Activated naive CD4-positive, alpha-beta T cell treated with anti-CD3 and anti-CD28 coated beads, Interleukin-2, amount 50 U/mL, for 16 hours (primary cell): ENCODE measurements at places on chromosomes 4 and X.

GRCh38 chr4:13496605-13497004, 12.5 kb upstream of the RAB28 start:
- DNase-seq: no peak

- DNase-seq: no peak
Observed at GRCh38 chr4:28092610-28093009, 1232.0 kb downstream of the STIM2 start.

GRCh38 chr4:170247596-170247995, 157.8 kb upstream of the AADAT start:
- DNase-seq: no peak

DNA sequence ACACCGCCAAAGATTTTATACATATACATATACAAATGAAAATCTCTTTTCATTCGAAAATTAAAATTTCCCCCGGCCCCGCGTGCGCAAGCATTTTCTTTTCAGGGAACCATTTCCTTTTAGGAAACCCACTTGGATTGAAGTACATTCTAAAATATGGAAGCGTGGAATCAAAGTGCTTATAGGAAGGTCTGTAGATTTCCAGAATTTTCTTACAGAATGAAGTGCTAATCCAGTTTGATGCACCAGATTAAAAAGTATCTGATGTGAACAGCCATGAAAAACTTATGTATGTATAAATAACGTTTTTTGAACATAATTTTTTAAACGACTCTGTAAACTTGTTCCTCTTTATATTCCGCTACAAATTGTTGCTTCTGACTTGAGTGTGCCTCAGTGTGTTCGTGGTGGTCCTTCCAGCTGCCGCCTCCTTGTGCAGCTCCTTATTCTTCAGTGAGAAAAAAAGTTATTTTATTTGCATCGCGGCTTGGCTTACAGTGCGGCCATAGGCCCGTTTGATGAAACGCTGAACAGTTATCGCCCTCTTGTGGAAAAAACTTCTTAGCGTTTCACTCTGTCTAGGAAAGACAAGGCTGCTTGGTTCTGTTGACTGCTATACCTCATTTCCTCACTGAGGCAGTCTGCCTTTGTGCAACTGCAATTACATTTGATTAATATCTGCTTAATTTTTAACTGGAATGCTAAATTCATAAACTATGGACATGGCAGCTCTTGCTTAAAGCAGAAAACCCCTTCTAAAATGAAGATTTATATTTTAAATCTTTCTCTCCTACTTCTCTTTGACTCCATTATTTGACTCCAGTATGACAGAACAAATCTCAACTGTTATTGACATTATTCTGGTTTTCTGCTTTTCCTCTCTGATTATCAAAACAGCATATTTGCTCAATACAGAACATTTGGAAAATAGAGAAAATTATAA, 4.7 kb upstream of the NKX6-1 start:
- no peak for DNase-seq

GRCh38 chr4:96228463-96228862, 388.6 kb downstream of the PDHA2 start:
- DNase-seq: no peak

DNA sequence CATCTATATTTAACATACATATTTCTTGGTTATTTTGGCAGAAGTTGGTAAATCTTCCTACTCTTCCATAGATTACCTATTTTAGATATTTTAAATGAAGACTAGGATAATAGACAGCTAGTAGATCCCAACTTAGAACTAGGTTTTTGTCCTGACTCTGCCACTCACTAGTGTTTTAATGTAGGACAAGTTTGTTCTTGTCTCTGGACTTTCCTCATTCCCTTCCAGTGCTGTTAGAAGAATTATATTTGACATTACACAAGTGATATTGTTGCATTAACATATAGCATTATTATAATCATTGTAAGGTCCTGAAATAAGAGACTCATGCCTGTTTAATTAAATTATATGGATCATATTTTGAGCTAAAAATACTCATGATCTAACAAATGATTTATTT, 24.1 kb upstream of the ALB start:
- no peak for DNase-seq

- no peak for DNase-seq
Observed at GRCh38 chr4:6292376-6293096, 22.9 kb downstream of the WFS1 start.

DNA sequence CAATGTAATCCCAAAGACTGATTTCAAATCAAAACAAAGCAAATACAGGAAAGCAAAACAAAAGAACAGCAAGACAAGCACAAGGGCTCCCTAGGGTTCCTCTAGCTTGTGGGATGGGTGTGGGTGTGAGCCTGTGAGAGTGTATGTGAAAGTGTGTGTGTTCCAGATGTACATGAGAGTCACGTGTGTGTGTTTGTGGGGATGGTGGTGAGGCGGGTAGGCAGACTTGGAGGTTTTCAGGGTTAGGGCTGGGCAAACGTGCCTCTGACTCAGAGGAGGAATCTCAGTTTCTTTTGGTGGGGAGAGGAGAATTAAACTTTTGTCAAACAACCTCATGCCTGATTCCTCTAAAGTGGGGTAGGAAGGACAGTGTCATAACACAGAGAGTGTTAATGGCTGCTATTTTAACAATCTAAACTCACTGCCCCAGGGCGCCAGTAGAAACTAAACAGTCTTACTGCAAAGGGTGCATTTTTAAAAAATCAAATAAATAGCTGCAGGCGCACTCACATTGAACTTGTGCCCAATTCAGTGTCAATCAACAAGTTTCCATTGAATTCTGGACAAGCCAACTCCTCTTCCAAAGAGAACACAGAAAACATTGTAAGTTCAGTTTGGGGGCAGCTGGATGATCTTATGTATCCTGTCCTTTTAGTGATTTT, 51.8 kb downstream of the CHRDL1 start:
- DNase-seq: no peak

DNA sequence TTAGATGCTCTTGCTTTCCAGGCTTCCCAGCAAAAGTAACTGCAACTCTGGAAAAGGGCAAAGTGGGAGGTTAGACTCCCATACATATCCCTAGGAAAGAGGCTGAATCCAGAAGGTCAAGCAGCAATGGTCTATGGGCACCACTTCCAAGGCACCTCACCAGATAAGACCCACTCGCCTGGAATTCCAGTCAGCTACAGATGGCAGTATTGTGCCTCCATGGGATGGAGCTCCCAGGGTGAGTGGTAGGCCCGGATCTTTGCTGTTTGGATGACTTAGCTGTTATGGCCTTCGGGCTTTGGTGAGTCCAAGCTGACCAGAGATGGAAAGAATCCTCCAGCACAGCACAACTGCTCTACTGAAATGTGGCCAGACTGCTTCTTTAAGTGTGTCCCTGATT, 688.0 kb downstream of the PCDH19 start:
- DNase-seq: no peak

DNA sequence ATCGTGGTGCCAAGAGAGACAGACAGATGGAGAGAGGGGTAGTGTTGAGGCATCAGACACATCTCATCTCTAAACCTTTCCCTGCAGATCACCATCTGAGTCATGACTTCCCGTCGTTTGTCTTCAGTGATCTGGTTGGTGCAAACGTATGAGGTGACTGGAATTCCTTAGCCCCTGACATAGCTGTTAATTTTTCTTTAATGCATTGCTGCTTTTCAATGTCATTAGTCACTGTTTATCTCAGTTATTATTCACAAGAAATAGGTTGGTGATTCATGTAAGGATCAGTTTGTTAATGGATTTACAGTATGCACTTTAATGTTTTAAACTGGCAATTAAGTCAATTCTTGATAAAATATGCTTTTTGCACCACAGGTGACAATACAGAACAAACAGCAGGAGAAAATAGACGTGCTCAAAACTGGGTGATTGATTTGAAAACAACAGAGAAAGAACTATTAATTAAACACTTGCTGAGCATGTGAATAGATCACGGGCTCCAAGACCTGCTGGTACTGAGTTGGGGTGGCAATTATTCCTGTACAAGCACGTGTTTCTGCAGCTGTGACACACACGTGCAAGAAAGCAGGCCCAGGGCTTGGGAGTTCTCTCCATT, 1.3 kb upstream of the TMEM154 start:
- no peak for DNase-seq

- DNase-seq: no peak
Observed at GRCh38 chr4:63529581-63530337, 879.5 kb downstream of the TECRL start.

- no peak for DNase-seq
Observed at GRCh38 chrX:123324625-123325024, 140.5 kb downstream of the GRIA3 start.

GRCh38 chr4:107115185-107115847, 79.2 kb upstream of the DKK2 start:
- DNase-seq: no peak

DNA sequence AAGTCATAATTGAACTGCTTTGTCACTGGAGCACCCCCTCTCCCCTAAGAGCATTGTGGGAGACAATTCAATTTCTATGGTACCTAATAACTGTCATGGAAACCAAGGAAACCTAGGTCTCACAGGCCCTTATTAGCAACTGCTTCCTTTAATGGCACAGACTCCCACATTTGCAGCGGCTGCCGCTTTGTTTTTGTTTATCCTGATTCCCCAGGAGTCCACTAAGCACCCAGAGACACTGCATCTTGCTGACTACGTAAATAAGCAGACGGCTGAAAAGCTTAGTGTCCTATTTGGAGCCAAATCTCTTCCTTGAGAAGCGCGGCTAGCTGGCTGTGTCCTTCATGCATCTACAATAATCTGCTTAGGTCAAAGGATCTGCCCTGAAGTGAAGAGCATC, 494.4 kb downstream of the TMA16 start:
- no peak for DNase-seq

DNA sequence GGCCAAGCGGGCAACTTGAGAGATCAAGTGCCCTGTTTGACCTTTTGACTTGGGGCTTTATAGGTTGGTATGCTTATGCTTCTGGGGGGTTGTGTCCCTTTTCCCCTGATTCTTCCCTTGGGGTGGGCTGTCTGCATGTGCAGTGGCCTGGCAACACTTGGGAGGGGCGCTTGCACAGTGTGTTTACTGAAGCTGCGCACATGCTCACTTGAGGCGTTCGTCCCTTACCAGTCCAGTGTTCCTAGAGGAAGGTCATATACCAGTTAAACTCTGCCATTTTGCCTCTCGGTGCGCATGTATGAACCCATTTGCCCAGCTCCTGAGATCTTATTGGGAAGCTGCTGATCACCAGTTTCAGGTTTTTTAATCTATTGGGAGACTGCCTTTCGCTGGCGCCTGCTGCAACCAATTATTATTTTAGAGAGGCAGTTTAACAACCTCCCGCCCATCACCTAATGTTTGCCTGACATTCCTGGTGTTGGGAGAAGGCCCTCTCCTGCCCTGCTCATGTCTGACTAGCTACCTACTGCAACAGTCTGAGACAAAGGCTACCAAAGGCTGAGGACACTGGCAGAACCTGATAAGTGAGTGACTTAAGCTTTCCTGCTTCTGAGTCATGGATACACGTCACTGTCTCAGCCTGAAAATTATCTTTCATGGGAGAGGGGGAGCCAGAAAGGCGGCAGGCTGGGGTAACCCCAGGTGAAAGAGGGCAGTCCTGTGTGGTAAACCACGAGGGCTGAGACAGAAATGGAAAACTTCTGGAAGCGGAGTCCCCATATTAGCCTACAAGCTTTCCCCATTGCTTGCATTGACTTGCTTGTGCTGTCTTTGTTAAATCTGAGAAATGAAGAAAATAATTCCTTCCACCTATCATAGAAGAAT, 97.6 kb downstream of the CPE start:
- no peak for DNase-seq

DNA sequence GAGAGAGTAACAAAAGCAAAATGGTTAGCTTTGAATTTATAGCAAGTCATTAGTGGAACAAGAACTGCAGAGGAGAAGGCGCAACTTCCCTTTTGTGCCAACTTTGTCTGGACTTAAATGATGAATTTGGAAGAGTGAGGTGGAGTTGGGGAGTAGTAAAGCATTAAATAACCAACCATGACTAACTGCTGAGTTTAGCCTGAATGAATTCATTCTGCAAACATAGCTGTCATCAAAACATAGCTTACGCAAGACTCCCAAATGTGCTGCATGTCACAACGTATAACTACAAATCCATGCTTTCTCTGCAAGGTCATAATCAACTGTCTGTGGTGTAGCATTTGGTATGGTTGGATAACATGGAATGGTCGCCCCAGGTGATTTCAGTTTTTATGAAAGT, 75.9 kb upstream of the RPL34 start:
- no peak for DNase-seq

DNA sequence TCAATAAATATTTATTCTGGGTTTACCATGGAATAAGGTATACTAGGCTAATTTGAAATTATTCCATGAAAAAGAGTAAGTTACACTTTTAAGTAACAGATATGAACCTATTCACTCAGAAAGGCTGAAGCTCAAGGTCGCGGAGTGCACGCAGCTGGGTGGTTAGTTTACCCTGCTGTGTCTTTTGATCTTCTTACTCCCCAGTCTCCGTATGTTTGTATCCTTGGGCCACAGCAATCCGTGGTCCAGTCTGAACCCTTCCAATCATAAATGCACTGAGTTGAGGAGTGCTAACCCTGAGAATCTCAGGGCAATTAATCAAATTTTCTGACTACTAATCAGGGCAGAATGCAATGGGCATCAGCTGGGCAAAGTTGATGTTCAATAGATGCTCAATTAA, 33.9 kb downstream of the RPS3A start:
- DNase-seq: no peak

GRCh38 chr4:108570993-108571569, 49.3 kb upstream of the RPL34 start:
- no peak for DNase-seq

DNA sequence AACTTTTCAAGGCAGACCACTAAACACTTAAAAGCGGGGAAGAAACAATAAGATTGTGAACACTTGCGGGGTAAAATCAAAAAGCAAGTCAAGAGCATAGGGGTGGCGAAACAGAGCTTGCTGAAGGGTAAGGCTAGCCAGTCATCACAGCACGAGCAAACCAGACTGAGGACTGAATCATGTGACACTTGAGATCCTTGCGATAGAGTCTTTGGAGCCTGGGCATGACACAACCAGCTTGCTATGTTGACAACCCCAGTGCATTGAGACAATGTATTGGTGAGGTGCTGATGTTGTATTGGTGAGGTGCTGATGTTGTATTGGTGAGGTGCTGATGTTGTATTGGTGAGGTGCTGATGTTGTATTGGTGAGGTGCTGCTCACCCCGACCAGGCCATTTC, 72.3 kb downstream of the SLIT2 start:
- no peak for DNase-seq

- no peak for DNase-seq
Observed at GRCh38 chr4:53688186-53688790, 97.0 kb upstream of the LNX1 start.

GRCh38 chr4:40702800-40703151, 47.0 kb upstream of the NSUN7 start:
- DNase-seq: no peak

DNA sequence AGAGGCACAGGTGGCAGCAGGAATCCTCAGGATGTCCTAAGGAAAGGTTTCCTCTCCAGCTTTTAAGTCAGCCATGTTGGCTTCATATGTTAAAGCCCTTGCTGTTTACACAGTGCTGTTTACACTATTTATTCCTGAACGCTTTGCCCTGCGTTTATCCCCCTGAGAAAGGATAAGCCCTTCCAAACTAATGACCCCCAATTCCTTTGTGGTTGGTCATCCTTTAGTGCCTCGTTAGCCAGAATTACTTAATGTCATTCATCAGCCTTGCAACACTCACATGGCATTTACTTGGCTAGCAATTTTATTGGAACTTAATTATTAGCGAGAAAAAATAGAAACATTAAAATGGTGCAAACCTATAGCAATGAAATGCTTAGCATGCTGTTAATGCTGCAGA, 23.8 kb downstream of the VCX2 start:
- no peak for DNase-seq
